HuH-7 (cell line): ENCODE measurements at places on chromosomes 3 and 15.

- DNase-seq, result no peak
Observed at GRCh38 chr3:106326941-106327695, 458.3 kb upstream of the CBLB start.

DNA sequence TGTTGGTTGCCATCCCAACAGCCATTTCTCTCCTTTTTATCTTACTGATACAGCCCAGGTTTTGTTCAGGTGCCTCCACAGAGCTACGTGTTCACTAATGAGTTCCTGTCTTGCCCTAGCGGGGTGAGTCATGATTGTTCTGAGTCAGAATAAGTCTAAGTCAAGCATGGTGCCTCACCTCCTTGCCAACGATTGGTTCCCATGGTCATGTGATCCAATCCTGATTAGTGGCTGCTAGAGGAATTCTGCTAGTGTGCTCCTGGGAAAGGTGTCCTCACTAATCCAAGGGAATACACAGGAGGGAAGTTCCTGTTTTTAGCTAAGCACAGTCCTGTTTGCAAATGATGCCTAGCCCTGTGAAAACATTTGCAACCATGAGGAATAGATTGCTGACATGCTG is 99.8 kb downstream of the NSUN3 start:
- no peak for DNase-seq

GRCh38 chr3:42640129-42640528 is 13.4 kb upstream of the ZBTB47 start:
- no peak for DNase-seq

DNA sequence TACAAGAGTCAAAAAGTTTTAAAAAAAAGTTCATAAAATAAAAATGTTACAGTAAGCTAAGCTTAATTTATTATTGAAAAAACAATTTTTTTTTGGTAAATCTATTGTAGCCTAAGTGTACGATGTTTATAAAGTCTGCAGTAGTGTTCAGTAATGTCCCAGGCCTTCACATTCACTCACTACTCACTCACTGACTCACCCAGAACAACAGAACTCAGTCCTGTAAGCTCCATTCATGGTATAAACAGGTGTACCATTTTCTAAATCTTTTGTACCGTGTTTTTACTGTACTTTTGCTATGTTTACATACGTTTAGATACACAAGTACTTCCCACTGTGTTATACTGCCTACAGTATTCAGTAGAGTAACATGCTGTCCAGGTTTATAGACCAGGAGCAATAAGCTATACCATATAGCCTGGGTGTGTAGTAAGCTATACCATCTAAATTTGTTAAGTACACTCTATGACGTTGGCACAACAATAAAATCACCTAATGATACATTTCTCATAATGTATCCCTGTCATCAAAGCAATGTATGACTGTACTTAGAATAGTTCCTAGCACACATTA is 41.2 kb upstream of the ZDHHC23 start:
- DNase-seq, result no peak

GRCh38 chr3:159751146-159751545 is 237.5 kb upstream of the IL12A start:
- no peak for DNase-seq

DNA sequence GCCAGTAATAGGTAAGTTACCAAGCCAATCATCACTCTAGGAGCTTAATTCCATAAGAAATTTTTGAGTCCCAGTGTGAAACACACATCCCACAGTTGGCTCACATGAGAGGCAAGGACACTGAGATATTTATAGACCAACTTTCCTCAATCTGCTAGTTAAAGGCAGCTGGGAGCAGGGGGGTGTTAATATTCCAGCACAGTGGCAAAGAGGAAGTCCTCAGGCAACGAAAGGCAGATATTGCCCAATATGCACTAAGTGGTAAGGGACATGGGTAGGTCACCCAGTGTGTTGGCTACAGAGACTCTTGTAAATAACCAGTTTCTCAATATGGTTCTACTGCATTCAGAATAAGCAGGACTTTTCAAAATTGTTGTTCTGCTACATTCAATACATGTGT is 61.0 kb downstream of the TOP2B start:
- no peak for DNase-seq

- DNase-seq, result no peak
Observed at GRCh38 chr3:197545571-197545970, 10.2 kb downstream of the BDH1 start.

DNA sequence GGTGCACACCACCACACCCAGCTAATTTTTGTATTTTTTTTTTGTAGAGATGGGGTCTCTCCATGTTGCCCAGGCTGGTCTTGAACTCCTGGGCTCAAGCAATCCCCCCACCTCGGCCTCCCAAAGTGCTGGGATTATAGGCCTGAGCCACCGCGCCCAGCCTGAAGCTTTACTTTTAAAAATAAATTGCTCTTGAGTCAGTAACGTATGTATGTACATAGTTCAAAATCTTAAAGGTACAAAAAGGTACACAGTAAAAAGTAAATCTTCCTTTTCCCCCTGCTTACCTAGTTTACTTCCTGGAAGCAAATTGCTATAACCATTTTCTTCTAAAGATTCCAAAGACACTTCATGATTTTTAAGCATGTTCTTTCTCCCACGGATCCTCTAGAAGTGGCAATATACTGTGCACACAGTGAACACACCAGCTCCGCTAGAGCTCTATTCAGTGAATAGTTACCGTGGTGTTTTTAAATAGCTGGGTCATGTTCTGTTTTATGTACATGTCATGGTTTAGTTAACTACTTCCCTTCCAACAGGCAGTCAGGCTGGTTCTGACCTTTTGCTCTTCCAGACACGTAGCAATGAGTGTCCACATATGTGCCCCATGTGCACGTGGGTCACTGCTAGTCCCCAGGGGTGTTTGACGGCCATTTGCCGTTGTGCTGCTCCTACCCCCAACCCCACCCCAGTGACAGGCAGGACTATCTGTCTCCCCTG is 82.1 kb downstream of the EEFSEC start:
- no peak for DNase-seq

DNA sequence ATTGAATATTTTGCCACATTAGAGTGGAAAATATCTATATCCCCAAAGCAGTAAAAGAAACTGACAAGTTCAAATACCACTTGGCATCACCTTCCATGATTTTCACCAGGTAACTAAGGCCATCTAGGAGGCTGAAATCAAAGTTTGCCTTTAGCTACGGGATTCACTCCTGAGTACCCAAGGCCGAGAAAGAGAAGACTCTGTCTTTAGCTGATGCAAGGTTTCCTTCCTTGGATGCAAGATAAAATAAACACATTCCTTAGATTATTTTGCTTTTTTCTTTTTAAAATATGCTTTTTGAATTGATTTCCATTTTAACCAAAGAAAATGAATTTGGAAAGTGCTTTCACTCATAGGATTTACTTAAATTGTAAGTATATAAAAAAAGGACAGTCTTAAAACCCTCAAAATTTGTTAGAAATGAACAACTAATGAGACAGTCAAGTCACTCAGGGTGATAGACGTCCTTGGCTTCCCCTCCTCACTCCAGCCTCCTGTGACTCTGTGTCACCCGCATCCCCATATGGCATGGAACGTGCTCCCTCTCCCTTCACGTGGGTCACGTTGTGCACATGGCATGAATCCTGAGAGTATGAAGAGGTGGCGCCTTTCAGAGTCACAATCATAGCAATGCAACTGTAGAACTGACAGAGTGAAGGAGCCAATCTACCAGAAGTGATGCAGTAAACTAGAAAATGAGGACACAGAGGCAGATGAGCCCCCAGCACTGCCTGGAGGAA is 148.4 kb downstream of the RTP4 start:
- DNase-seq, result no peak

DNA sequence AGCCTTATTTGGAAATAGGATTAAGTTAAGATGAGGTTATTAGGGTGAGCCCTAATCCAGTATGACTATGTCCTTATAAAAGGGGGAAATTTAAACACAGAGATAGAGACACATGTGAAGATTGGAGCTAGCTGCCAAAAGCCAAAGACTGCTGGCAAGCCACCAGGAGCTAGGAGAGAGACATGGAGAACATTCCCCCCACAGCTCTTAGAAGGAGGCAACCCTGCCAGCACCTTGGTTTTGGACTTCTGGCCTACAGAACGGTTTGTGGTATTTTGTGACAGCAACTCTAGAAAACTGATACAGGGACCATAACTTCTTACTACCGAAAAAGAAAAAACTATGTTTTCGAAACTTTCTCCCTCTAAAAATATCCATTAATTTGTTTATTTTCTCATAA is 245.3 kb upstream of the RARB start:
- DNase-seq, result no peak

GRCh38 chr15:44157679-44158078 is 37.4 kb downstream of the FRMD5 start:
- DNase-seq, result no peak

GRCh38 chr3:29898171-29898965 is 617.5 kb downstream of the RBMS3 start:
- DNase-seq, result no peak

DNA sequence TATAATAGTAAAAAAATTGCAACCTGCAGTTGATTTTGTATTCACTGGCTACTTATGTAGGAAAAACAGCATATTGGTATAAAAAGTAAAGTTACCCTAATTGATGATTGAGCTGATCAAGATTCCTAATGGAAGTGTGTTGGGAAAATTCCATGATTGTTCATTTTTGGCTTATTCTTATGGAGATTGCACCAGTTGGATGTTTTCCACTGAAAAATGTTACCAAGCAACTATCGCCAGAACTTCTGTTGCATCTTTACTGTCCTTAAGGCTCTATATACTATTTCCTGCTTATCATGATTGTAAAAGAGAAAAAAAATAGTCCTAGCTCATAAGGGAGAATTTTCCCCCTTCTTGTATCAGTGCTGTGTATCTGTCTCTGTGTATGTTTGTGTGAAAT is 48.6 kb downstream of the SLC25A26 start:
- DNase-seq, result no peak

DNA sequence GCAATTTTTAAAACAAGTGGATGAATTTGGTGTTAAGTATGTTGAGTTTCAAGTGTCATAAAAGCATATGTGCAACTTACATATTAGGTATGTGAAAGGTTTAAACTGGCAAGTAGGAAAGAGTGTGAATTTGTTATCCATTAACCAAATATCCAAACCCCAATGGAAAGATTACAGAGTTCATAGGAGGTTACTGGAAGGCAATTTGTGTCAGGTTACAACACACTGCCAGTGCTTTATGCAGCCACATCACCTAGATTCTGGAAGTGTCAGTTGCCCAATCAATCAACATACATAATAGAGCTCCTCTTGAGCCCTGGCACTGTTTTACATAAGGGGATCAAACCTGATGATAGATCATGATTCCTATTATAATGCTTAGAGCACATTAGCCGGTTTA is 261.0 kb downstream of the ROBO1 start:
- peak; percentile 33 for DNase-seq

GRCh38 chr3:151403246-151403645 is 18.7 kb upstream of the P2RY12 start:
- DNase-seq, result no peak

DNA sequence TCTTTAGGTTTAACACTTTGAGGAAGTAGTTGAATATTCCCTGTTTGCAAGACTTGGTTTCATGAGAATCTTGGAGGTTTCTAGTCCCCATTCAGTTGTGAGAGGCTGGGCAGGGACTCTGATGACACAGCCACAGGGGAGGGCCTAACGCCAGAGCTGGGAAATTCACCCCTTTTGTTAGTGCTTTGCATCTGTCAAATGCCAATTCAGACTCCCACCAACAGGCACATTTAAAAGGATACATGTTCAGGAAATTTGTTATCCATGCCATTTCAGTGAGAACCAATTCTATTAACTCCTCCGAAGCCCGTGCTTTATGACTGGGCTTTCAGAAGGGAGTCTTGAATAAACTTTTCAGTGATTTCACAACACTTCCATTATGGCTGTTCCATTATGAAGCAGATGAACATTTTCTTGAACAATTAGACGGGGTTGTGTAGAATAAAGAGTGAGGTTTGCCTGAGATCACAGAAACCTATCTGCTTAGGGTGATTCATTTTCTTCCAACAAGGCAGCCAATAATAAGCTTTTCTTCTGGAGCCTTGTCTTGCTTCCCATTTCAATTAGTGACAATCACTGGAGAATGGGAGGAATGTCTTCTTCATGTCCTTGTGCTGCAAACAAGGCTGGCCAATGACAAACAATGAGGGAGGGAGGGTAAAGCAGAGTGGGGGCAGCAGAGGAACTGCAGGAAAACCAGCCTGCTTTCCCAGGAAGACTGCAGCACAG is 90.6 kb downstream of the SOX14 start:
- DNase-seq, result no peak

DNA sequence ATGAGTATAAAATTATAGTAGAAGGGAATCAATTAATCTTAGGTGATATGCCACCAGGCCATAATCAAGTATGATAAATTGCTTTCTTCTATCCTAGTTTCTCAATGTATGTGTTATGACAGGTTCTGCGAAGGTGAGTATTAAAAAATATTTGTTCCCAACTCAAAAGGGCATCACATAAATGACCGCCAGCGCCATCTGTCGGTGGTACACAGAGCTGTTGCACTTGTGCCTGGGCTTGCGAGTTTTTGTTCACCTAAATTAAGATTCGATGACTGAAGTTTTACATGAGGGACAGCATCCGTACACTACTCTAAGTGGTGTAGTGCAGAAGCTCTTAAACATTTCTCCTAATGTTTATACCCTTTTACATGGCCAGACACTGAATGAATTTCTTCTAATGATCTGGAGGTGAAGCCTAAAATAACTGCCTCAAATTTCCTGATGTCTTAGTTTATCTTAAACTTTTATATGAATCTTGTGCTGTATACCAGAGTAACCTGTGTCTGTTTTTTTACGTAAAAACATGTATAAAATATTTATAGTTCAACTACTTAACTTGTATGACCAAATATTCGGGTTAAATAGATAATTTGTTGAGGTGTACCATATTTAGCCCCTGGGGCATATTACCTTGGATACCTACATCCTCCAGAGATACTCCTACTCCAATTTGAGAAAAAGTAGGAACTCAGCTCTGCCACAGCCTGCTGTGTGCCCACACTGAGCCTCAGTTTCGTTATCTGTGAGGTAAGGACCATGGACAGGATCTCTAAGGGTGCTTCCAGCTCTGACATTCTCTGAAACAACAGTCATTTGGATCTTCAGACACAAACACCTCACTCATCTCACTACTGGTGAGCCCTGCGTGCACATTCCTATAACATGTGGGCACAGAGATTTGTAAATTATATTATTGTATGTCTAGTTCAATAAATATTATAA is 365.6 kb downstream of the MAGI1 start:
- no peak for DNase-seq

GRCh38 chr15:48279608-48280007 is 51.6 kb upstream of the DUT start:
- no peak for DNase-seq

GRCh38 chr3:167913219-167913835 is 177.8 kb downstream of the SERPINI1 start:
- peak; percentile 8 for DNase-seq

- DNase-seq, result no peak
Observed at GRCh38 chr15:97461226-97461625, 499.3 kb upstream of the ARRDC4 start.
